Fibroblast of skin of right quadriceps (primary cell): ENCODE measurements at places on chromosomes 5 and 9.

DNA sequence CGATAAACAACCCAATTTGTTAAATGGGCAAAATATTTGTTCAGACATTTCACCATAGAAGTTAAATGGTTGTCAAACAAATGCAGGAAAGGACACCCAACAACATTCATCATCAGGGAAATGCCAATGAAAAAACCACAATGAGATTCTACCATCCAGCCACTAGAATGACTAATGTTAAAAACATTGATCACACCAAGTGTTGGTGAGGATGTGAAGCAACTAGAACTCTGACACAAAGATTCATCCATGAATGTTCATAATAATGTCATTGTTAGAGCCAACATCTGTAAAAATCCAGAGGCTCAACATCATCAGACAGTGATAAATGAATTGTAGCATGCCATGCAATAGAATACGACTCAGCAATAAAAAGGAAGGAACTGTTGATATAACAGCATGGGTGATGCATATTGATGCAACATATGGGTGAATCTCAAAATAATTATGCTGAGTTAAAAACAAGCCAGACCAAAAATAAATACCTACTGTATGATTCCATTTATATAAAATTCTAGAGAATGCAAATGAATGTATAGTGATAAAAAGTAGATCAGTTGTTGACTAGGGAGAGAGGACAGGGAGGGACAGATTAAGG lies 55.9 kb upstream of the UNC5A start:
- DNase-seq = no peak

DNA sequence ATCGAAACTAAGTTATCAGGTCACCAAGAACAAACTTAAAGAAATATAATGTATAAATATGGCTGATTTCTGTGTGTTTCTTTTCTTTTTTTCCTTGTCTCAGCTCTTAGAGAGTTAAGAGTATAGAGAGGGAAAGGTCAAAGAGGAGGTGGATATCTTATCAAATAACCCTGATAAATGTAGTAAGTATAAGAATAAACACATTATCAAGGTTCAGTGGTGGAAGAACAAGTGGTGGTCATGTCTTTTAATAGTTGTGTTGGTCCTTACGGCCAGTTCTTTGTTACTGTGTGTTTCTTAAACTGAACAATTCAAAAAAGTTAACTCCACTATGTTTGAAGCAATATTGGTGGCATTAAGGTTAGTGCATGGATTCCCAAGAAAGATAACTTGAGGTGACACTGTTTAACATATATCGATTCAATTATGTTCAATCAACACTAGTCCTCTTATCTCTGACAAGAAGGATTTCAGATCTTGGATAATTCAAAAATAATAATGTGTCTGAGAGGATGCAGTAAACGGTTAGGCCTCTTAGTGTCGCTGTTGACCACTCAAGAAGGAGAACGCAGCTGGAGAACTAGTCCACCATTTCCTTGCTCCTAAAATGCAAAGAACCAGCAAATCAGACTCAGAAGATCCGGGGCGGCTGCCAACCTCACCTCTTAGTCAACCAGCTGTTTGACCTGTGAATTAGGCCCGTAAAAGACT lies at the start of gene PCDHGA3:
Gene PCDHGA3 (plus strand): TSS at position 588 of the 711 bp plus-strand sequence. CDS start 205 bp downstream, outside the sequence.
- DNase-seq = peak; percentile 57

GRCh38 chr9:37983381-37984067 lies 79.6 kb upstream of the SLC25A51 start:
- no peak for DNase-seq

GRCh38 chr9:79256691-79257213 lies 315.0 kb upstream of the TLE4 start:
- DNase-seq = peak; percentile 97

DNA sequence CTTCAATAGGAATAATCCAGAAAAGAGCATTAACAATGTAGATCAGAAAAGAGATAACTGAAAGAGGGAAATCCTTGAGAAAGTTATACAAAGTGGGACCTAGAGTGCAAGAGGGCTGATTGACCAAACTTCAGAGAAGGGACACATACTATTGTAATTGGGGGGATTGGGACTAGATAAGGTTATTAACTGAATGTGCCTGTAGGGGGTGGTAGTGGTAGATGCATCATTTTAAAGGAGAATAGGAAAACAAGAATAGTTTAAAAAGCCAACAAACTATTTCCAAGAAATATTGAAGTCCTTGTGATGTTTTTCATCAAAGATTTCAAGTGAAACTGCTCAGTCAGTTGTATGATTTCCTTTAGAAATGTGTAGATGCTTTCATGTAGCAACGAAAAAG lies 468.5 kb downstream of the TAF11L14 start:
- DNase-seq = no peak

GRCh38 chr9:114203410-114204140 lies 48.2 kb downstream of the COL27A1 start:
- DNase-seq = peak; percentile 49

DNA sequence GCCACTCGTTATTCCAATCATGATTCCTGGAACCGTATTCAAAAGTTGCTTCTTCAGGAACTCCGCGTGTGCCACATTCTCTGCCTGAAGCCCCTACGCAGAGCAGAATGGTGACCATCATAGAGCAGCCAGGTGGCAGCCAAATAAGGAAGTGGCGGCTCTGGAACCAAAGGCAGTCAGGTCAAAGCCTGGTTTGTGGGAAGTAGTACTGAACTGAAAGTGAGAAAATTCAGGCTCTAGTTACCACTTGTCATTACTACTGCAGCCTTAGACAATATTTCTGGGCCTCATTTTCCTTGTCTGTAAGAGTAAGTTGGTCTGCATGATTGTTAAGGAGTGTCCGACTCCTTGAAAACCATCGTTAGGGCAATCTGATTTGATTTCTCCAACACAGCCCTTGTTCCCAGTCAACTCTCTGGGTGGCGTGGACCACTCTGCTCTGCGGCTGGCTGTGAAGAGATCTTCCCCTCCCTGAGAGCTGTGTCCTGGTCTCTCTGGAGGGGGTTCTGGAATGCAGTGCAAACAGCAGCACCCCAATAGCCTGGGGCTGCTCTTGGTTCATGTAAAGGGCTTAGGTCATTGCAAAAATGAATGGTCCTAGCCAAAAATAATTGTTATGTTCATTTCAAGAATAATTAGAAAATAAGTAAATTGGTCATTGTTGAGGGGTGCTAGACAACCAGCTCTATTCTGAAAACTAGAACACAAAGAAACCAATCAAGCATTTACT lies 102.4 kb downstream of the MED27 start:
- DNase-seq = no peak

DNA sequence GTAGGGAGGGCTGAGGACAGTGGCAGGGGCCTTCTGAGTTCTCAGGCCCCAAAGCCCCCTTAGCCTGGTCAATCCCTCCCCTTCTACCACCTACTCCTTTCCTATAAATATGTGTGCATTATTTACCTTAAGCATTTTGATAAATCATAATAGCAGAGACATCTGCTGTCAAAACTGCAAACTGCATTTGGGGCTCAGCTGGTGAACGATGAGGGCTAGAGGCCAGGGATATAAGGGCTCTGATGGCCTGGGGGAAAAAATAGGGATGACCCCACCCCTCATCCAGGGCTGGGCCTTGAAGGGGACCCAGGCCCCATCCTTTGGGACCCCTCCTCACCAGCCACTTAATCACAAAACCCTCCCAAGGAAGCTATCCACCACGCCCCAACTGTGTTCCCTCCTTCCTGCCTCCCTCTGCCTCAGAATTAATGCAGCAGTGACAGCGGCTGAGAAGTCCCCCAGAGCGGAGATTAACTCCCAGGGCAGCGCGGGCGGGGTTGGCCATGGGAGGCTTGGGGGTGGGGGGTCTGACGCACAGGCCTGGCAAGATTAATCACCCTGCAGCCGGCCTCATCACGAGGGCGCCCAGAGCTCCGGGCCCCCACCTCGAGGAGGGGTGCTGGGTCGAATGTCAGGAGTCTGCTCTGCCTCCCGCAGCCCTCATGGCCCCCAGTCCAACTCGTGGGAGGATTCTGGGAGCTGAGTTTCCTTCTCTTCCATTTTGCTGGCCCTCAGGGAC lies 42.1 kb downstream of the CXXC5 start:
- peak; percentile 79 for DNase-seq

- DNase-seq = no peak
Measured at GRCh38 chr5:176180339-176180738, 57.9 kb upstream of the SIMC1 start.

- DNase-seq = peak; percentile 68
Measured at GRCh38 chr9:77457916-77458592, 190.1 kb downstream of the GNA14 start.

DNA sequence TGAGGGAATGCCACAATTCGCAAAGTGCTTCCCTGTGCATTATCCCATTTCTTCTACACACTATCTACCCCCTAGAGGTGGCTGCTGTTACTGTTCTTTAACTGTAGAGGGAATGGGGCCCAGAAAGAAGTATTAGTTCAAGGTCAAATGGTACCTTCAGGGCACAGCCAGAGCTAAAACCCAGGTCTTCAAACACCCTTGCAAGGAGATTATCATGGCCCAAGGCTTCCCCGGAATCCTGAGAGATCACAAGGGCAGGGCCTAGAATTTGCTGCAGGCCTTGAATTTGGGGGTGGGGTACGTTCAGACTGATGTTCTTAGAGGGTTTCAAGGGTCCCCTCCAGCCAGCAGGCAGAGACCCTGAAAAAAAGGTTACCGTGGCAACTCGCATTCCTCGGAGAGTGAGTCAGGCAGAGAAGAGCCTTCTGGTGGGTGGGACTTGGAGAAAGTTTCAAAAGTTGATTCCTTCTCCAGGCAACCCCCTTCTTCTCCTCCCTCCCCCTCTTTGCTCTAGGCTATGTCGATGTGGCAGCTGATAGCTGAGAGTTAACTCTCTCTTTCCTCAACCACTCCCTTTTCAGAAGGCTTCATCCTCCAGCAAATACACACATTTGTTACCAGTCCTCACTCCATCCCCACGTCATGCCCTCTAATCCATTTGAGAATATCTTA lies 1.9 kb downstream of the SPARC start:
- peak; percentile 99 for DNase-seq

DNA sequence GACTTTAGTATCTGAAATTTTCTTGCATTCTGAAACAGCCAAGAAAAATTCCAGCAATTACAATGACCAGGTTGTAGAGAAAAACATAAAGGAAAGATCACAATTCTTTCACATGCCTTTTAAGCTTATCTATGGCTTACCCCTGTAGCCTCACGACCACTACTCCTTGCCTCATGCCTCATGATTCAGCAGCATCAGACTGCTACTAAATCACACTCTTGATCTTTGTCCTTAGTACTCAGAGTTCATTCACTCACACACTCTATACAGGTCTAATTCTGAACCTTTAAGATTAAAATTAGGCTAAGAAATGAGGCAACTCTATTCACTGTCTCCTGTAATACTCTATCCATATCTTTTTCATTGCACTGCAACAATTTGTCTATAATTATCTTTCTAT lies 415.1 kb downstream of the MLLT3 start:
- no peak for DNase-seq

- no peak for DNase-seq
Measured at GRCh38 chr5:159452480-159453167, 122.3 kb upstream of the IL12B start.

DNA sequence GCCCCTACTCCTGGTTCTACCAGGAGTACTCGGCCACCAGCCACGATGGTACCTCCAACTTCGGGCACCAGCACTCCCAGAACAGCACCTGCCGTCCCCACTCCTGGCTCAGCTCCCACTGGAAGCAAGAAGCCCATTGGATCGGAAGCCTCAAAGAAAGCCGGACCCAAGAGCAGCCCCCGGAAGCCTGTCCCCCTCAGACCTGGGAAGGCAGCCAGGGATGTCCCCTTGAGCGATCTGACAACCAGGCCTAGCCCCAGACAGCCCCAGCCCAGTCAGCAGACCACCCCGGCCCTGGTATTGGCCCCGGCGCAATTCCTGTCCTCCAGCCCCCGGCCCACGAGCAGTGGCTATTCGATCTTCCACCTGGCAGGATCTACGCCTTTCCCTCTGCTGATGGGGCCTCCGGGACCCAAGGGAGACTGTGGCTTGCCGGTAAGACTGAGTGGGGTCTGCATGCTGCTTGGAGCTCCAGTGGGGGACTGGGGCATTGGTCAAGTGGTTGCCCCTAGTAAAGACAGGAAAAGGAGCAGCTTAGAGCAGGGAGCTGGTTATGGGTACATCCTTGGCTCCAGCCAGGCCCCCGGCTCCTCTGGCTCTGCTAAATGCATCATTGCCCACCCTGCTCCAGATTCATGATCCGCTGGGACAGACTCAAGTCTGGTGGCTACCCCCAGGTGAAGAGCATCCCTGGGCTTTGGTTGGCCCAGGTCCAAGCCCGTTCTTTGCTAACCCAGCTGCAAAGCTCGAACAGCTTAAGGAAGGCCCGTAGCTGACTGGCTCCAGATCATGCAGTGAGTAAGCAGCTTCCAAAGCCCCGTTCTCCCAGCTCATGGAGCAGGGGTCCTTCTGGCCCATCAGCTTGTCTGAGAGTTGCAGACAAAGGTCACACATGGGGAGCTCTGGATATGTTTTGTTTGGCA lies 14.0 kb downstream of the COL27A1 start:
- DNase-seq = peak; percentile 76

DNA sequence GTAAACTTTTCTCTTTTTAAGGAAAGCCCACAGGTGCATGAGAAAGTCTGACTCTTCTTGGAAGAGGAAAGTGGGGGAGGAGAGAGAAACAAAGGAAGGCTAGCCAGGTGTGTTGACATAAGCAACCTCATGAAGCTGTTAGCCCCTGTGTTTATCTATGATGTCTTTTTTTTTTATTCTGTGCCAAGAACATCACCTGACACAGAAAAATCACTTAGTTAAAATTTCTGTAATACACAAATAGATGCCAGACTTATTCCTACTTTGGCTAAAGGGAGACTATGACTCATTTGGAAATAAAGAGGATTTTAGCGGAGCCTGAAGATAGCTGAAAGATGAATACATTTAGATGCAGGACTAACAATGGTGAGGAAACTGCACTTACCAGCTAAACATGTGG lies 58.3 kb downstream of the BAAT start:
- no peak for DNase-seq

DNA sequence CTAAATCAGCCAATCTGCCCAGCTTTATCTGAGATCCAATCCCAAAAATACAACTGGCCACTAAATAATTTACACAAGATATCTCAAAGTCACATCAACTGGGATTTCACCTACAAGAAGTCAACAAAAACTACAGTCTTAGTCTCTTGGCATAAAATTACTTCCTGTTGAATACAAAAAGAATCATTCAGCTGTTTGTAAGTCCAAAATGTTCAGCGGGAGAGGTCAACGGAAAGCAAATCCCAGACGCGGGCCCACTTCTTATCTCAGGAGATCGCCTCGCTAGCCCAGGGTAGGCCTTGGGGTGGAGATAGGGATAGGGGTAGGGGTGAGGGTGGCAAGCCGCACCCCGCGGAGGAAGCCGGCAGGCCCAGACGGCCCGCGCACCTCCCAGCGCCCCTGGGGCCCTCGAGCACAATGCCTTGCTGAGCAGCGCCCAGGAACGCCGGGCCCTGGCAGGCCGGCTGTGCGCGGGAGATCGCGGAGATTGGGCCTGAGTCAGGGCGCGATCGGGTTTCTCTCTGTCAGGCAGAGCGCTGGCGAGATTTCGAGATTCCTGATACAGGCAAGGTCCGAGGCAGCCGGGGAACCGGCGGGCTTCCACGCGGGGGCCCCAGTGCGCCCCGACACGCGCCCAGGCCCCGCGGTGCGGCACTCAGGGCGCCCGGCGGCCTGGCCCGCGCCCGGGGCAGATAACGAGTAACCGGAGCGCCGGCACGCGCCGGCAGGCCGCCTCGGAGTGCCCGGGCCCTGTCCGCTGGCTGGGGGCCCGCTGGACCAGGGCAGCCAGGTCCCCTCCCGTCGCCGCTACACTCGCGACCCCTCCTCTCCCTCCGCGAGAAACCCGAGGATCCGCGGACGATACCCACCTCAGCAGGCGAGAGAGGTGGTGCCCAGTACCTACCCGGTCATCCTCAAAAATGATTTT lies 601 bp downstream of the HINT1 start:
- DNase-seq = peak; percentile 75
